Neural crest cell (in vitro differentiated cells): ENCODE measurements at places on chromosomes 3 and 15.

GRCh38 chr3:116264546-116265319 lies 180.6 kb downstream of the LSAMP start:
- no peak for DNase-seq

- no peak for DNase-seq
These were observed 251.5 kb downstream of the SUCLG2 start for GRCh38 chr3:67402873-67403272.

DNA sequence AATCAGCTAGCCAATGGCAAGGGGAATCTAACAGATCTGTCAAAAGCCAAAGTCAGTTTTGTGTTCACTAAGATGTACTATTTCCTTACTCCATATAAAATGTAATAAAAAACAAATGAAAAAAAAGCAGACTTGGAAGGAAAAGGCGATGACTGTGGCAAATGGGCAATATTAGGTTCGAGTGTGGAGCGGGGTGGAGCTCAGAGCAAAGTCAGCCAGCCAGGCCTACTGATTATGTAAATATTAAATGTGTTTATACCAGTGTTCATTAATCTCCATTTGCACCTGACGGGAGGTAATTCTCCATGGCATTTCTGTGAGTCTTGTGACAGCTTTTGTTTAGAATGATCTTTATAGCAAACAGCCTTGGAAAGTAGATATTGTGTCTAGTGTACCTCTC lies 96.2 kb upstream of the KCNMB2 start:
- no peak for DNase-seq

GRCh38 chr15:37893309-37893708 lies 41.1 kb upstream of the TMCO5A start:
- no peak for DNase-seq

DNA sequence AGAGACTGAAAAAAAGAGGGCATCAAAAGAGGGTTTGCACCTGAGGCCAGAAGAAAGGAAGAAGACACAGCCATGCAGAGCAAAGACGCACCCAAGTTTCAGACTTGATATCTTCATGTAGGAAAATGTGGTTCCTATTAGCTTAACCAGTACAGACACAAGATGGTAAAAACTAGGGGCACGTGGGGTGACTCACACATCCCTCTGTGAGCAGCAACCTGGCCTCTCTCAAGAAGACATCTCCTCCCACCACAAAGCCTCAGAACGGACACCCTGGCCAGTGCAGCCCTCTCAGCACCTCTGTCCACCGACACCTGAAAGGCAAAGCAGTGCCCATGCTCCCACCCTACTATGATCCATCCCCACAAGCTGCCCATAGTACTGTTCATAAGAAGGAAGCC lies 33.3 kb downstream of the GLB1 start:
- DNase-seq: no peak

DNA sequence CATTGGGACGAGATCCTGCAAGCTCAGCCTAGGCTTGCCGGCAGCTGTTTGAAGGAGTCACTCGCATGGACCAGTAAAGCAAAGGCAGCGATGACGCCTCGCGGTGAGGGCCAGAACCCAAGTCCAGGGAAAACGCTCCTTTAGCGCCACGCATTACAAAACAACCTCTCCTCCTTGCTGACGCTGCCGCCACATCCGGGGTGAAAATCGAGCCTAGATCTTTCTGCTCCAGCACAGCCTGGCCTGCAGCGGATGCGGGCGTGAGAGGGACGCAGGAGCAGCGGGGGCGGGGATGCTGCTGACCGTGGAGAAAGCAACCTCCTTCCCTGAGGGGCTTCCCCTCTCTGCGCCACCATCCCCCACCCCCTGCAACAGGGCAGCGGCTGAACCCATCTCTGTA lies 46.7 kb downstream of the CASR start:
- DNase-seq: no peak

- no peak for DNase-seq
These were observed 76.4 kb downstream of the UBR1 start for GRCh38 chr15:43029476-43029875.

DNA sequence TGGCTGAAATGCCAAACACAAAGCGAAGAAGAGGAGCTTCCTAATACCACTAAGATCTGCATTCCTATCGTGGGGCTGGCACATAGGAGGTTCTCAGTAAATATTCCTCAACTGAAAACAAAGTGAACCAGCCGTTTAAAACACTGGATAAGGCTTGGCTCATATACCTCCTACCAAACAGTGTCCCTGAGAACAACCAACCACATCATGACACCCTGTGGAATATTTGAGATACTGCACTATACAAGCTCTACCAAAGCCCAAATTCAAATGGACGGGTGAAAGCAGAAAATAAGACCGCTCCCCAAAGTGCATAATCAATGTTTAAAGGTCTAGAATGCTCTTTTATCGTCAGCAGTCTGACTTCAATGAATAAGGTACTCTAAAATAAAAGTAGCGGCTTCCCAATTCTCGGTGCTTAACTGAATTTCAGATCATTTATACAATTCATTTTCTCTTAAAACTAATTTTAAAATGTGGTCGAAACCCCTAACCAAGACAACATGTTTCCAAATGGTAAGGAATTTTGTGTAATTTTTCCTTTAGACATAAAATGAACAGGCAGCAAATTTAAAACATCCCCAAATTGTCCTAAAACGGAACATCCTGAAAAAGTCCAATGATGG lies 425.8 kb downstream of the ERC2 start:
- DNase-seq: no peak

DNA sequence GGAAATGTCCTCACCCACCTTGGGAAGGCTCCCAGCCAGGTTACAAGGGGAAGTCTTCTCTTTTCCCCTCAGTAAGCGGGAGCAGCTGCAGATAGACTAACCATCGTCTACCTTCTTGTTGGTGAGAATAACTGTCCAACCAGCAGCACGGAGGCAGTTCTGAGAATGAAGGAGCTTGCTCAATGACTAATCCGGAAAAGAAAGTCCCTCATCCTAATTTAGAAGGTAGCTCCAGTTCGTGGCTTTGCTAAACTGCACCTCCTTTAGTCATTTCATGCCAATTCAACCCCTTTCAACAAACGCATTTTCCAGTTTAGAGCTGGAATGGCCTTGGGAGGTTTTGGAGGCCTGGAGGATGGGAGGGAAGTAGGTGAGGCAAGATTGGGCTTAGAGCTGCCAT lies 527.4 kb upstream of the PROK2 start:
- DNase-seq: no peak

DNA sequence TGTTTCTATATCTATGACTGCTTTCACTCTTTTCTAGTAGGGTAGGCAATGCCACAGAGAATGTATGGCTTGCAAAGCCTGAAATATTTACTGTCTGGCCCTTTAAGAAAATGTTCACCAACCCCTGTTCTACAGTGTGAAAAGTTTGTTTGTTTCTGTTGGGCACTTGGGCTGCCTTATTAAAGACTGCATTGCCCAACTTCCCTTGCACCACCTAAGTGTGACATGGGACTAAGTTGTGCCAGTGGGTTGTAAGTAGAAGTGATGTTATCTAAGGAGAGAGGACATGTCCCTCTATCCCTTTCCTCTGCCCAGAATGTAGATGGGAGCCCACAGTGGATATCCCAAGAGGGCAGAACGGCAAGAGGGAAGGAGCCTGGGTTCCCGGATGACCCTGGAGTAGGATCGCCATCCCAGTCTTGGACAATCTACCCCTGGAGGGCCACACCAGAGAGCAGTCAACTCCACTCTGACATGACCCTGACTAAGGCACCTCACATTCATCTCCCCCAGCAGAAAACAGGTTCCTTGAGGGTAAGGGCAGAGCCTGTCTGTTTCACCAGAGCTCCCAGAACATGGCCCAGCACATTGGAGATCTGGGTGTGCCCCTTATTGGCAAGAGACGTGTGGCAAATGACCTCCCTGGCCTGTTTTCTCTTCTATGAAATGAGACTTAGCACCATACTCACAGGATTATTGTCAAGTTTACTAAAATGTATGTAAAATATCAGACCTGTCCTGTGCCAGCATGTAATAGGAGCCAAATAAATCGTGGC lies 138.8 kb downstream of the SMAD6 start:
- no peak for DNase-seq

DNA sequence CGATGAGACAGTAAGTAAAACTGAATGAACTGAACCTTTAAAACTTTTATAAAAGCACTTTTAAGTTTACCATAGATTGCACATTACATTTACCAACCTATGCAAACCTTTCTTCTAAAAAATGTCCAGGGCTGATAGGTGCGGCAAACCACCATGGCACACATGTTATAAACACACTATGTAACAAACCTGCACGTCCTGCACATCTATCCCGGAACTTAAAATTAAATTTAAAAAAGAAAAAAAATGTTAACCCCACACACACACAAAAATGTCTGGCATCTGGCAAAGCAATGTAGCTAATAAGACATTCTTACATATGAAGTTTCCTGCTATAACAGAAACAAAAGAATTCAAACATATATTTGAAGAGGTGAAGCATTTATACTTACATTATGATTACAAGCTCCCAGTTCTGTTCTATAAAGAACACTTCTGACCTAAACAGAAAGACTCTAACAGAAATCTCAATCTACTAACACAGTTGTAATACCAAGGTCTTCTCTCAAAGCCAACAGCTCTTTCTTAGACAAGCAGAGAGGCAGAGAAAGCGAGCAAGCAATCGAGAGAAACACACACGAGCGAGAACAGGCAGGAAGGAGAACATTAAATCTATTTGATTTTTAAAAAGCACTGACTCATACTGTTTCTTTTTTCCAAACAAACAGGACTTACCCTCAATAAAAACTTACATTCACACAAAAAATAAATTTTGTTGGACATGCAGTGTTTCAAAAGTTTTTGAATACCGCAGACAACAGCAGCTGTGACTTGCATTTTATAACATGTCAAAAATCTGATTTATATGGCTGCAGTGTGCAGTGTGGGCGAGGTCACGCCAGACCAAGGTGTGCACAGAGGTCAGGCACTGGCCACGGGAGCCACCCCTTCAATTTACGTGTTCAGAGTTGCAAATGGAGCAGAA lies at the start of gene NRG4:
Gene NRG4 (minus strand): TSS at position 798 of the 925 bp plus-strand sequence. CDS start 1,194 bp downstream, outside the sequence.
- no peak for DNase-seq
